ENCODE measurements at places on chromosomes 6 and 20.
A peak's percentile ranks its signal among the peaks of the same experiment; 100 is the strongest.

DNA sequence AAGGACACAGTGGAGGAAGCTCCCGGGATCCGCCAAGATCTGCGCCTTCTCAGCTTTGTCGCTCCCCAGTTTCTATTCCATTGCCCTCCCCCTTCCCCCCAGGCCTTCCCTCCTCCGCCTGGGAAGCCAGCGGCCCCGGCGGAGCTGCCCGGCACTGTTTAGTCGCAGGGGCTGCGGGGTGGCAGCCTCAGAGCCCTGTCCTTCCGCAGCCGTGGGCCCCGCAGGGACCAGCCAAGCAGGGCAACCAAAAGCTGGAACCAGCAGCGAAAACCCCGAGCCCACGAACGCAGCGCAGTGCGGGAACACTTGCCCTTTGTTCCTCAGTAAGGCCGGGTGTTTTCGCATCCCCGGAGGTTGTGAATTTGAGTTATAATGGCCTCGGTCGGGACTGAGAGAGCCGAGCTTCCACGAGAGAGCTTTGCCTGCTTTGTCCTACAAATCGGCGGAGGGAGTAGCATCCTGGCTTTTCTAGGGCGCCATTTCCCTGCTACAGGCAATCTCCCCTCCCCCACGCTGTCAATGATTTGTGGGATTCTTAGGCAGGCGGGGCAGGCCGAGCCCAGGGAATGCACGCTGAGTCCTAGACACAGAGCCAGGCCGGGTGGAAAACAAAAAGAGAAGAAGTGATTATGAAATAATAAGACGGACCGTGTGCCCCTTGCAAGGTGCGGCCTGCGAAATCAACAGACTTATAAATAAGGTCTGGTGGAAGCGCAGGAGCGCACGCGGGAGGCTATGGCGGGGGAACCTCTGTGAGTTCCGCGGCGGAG is 4.0 kb upstream of the TUBB2B start:
- DNase-seq: no peak

DNA sequence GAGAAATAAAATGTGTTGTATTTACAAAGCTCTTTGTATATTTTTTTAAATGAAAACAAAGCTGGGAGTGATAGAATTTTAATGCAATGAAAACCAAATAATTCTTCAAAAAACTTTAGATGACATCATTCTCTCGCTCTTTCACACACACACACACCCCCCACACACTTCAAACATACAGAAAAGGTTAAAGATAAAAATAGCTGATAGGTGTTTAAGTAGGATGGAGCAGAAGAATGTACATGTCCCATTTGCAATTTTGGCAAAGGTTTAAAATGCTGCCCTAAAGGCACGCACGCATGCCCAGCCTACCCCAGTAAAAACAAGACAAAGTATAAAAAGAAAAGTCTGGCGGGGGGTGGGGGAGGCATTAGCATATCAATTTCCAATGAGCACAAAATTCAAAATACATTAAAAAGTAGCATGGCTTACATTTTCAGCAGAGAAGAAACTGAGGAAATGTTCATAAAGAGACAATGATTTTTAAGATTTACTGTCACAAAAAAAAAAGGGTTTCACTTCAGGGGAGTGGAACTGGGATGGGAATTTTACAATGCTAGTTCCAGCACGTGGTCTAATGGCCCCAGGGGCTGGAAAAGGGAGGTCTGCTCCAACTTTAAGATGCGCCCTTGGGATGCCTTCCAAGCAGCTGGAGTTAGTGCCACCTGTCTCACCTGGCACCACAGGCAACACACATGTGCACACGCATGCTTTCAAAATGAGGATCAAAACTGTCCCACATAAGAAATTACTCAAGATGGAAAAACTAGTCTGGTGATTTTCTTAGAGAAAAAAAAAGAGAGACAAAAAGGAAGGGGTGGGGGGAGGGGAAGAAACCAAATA is 55.1 kb upstream of the NFATC2 start:
- no peak for DNase-seq

GRCh38 chr6:166768761-166769160 is 141.7 kb upstream of the RPS6KA2 start:
- DNase-seq: no peak

GRCh38 chr6:13262302-13263230 is 65.8 kb downstream of the TBC1D7 start:
- DNase-seq: no peak

- DNase-seq: no peak
Observed at GRCh38 chr20:47035026-47035590, 140.5 kb downstream of the EYA2 start.

DNA sequence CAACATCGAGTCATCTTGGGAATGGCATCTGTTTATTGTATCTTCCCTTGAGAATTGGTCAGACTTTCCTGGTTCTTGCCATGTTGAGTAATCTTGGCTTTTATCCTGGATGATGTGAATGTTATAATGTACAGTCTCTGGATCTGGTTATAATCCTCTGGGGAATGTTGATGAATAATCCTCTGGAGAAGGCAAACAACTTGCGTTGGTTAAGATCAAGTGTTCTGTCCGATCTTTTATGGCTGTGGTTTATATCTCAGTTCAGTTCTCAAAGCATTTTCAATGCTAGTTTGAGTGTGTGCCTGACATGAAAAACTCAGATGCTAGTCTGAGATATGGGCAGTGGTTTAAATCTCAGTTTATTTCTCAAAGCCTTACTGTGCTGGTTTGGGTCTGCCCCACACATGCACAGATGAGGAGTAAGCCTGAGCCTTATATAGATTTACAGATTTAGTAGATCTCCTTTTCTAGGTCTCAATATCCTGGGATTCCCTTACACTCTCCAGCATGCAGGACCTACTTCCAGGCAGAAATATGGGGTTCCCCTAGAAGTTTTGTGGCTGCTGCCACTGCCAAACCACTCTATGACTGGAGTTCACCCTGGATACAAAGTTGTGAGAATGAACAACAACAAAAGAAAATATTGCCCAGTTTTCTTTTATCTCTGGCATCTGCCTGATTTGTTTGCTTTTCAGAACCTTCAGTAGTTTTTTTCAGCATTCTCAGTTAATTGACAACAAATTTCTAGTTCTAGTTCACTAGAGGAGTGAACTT is 191.8 kb upstream of the MAN1A1 start:
- no peak for DNase-seq

- DNase-seq: no peak
Observed at GRCh38 chr6:125558241-125558843, 191.1 kb upstream of the HEY2 start.

- DNase-seq: peak; percentile 38
Observed at GRCh38 chr20:62136283-62137091, 6.7 kb downstream of the PSMA7 start.

- no peak for DNase-seq
Observed at GRCh38 chr6:169252505-169253189, 999 bp downstream of the THBS2 start.

DNA sequence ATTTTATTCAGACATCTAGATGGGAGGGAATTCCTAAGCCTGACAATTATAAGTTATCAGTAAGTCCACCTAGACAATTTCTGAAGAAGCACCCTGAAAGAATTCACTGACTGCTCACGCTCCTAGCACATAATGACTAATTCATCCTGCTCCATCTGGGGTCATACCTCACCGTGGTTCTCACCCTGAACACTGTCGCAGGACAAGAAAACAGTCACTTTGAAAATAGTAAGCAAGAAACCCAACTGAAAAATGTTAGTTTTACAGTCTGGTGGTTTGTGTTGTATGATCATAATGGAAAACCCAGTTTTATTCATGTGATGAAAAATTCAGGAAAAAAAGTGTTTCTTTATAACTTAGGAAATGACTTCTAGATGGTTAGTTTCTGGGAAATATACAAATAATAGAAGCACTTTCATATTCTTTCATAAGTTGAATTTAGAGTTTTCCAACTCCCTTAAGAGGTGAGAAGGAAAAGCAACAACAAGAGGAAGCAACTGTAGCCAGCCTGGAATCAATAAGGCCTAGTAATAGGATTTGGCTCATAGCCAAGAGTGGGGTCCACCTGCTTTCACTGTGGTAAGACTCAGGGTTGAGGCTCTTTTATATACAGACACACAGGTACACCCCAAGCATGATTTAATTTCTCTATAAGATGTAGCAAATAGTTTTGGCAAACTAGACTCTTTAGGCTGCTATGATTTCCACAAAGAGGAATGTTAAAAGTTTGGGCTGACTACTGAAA is 94.1 kb downstream of the HIVEP2 start:
- no peak for DNase-seq

GRCh38 chr6:50661636-50662035 is 51.7 kb upstream of the TFAP2D start:
- no peak for DNase-seq

GRCh38 chr20:18527836-18528235 is 20.1 kb downstream of the SEC23B start:
- DNase-seq: no peak

DNA sequence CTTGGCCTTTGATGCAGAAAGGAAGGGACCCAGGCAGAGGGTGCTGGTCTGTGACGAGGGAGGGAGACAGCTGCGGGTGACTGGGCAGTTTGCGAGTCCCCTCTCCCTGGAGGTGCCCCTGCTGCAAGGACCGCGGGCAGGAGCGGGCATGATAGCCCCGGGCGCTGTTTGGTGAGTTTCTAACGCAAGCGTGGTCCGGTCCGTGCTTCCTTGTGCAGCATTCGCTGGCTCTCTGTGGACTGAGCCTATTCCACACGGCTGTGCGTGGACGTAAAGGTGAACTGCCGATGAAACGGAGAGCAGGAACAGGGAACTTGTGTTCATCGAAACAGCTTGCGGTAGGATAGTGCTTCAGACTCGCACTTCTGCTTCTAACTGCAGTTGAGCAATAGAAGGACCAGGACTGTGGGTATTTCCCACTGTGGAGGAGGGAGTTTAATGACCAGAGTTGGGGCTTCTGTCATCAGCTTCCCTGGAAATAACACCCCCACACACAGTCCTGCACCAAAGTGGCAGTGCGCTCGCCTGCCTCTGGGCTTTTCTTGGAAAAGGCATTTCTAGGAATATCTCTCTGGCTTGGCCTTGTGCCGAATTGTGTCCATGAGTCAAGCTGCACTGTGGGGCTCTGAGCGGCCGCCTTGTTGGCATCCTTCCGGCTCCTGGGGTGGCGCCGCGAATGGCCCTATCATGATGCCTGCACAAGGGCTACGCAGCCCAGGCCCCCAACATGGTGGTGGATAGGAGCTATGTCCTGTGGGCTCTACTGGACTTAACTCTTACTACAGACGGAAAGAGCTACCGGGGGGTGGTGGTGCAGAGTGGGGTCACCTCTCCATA is 48.9 kb downstream of the DUSP22 start:
- DNase-seq: no peak

GRCh38 chr6:13248053-13248452 is 80.3 kb downstream of the TBC1D7 start:
- DNase-seq: no peak

- no peak for DNase-seq
Observed at GRCh38 chr6:47376930-47377329, 67.2 kb upstream of the TNFRSF21 start.

DNA sequence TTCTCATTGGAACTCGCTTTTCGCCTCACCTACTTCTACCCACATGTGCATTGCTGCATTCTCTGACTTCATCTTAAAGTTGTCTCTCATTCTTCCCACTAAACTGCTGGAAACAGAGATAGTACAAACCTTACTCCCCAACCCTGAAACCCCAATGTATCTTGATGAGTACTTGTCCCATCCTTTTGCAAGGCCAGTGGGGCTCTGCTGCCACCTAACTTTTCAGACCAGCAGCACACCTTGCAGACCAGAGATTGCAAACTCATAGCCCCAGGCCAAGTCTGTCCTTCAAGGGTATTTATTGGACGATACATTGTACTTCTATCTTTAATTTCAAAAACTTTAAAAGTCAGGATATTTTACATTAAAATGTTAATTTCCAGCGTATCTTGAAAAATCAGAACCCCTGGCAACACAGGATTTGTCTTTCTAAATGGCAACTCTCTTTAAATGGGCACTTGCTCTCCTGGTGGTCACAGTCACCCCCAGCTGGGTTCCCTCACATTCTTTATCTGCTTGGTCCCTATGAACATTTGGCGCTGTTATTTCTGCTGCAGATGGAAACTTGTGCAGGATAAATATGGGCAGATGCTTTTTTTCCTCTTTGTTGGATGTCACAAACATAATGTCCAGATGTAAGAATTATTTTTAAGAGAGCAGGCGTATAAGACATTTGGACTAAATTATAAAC is 83.9 kb downstream of the SOD2 start:
- DNase-seq: no peak

DNA sequence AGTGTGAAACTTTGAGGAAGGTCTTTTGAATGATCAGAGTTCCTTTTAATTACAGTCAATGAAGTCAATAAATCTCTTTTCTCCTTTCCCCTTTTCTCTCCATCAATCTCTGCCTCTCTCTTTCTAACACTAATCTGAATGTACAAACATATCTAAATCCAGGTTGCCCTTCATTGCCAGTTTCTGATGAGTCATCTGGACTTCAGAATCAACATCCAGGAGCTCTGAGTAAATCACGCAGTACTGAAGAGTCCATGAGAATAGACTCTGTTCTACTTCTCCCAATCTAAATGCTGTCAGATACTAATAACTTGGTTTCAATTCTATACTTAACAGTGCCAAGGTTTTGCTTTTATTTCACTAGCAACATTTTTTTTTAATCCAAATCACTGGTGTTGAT is 238.7 kb upstream of the THEMIS start:
- no peak for DNase-seq

GRCh38 chr20:62345681-62346370 is 21.3 kb downstream of the LAMA5 start:
- DNase-seq: no peak

DNA sequence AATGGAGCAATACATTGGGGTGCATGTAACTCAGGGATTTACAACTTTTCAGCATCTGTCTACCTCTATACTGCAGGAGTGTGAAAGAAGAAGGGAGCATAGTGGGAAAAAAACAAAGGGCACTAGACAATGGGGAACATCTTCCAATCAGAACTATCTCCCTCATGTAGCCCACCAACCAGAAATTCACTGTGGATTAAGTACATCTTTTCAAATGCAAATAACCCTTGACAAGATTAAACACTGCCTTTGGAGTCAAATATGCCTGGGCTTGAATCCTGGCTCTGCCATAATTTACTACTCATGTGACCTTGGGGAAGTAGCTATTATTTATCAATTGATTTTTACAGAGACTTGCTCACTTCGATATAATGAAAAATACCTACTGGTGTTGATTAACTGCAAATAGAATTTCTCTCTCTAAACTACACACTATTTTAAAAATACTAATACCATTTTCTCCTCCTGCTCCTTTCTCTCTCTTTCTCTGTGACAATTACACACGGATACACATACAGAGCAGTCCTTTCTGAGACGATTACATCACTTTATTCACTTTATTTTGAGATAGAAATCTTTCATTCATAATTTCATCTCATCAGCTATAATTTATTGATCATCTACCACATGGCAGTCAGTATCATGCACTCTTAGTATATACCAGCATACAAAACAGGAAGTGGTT is 783.7 kb downstream of the FRK start:
- DNase-seq: no peak

GRCh38 chr6:12748815-12749521 is 32.4 kb downstream of the PHACTR1 start:
- DNase-seq: no peak

- DNase-seq: no peak
Observed at GRCh38 chr6:121816906-121817540, 381.6 kb downstream of the GJA1 start.

DNA sequence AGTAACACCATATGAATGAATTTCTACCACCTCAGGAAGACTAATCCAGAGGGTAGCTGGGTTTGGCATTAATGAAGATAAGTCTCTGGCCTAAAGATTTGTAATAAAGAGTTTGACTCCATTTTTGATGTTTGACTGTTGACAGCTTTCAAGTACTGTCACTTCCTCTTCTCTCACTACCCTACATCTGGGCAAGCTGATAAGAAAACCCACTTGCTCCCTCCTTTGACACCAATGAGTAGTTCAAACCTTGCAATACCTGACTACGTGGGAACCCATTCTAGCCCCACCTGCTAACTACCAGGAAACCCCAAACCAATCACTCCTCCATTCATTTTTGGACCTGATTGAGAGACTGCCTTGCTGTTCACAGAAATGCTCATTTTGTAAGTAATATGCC is 621.5 kb downstream of the TENT5A start:
- DNase-seq: no peak
